Hematopoietic multipotent progenitor cell treated with erythropoietin and hydrocortisone succinate and interleukin-3 and kit ligand, for 6 days (in vitro differentiated cells): ENCODE measurements at places on chromosomes 3 and 15.

GRCh38 chr15:34456658-34457057 lies 19.1 kb upstream of the GOLGA8A start:
- no peak for DNase-seq

GRCh38 chr3:124818398-124819091 lies 68.6 kb downstream of the ITGB5 start:
- no peak for DNase-seq

- DNase-seq, result no peak
Observed at GRCh38 chr15:74589826-74590225, 25.8 kb upstream of the CLK3 start.

DNA sequence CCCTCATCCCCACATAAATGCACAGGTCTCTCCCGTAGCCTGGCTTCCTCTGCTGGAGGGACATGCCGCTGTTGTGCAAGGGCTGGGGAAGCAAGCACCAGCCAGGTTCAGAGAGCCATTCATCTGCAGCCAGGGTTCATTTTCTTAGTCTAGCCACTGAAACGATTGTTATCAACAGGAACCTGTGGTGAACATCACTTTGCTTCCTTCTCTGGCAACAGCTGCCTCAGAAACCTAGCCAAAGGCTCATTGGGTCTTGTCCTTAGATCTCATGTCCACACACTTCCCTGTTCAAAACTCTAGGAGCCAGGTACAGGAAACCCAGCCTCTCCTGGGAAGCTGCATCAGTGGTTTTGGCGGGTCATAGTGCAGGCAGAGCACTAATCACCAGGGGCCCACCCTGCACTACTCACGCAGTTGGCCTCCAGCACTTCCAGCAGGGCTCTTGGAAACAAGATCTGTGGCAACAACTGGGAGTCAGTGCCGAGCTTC lies 47.0 kb downstream of the OXNAD1 start:
- DNase-seq, result peak; percentile 83

GRCh38 chr3:119600732-119601131 lies 3.0 kb downstream of the PLA1A start:
- peak; percentile 58 for DNase-seq

- no peak for DNase-seq
Observed at GRCh38 chr3:184602372-184603150, 41.0 kb downstream of the EPHB3 start.

GRCh38 chr15:67550522-67550921 lies 8.0 kb downstream of the MAP2K5 start:
- DNase-seq, result no peak

- DNase-seq, result no peak
Observed at GRCh38 chr3:102360183-102360860, 74.5 kb upstream of the ZPLD1 start.
